Central memory CD4-positive, alpha-beta T cell (primary cell): ENCODE measurements at places on chromosomes 11 and 22.

- no peak for DNase-seq
Measured at GRCh38 chr11:62306227-62306626, 7.4 kb upstream of the SCGB1D4 start.

DNA sequence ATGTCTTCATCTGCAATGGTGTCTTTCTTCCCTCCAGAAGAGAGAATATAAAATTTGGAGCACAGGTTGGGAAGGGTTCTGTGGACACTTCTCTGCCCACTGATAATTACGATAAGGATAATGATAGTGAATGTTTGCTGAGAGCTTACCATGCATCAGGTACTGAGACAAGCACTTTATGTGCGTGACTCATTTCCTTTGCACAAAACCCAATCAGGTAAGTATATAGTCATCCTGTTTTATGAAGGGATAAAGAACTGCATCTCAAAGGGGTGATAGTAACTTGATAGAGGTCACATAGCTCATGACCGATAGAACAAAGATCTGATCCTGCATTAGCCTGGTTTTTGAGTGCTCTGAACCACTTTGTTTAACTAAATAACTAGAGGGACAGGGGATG is 9.4 kb downstream of the DRD2 start:
- DNase-seq: no peak

DNA sequence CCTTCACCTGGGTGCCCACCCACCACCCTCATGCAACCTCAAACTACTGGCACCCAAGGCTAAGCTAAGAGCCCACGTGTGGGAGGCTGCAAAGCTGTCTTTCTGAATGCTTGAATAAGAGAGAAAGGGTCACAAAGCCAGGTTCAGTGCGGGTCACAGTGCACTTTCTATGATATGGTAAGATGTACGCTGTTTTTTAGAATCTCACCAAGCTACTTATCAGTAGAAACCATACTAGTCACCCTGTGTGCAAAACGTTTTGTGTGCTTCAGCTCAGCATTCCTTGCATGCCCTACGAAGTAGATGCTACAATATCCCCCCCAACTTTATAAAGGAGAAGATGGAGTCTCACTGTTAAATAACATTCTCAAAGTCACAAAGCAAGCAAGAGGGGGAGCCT is 14.9 kb downstream of the P2RX3 start:
- DNase-seq: no peak

GRCh38 chr11:35330931-35331330 is 88.4 kb downstream of the SLC1A2 start:
- peak; percentile 75 for DNase-seq

- DNase-seq: no peak
Measured at GRCh38 chr11:2838091-2838490, 47.5 kb downstream of the CDKN1C start.

DNA sequence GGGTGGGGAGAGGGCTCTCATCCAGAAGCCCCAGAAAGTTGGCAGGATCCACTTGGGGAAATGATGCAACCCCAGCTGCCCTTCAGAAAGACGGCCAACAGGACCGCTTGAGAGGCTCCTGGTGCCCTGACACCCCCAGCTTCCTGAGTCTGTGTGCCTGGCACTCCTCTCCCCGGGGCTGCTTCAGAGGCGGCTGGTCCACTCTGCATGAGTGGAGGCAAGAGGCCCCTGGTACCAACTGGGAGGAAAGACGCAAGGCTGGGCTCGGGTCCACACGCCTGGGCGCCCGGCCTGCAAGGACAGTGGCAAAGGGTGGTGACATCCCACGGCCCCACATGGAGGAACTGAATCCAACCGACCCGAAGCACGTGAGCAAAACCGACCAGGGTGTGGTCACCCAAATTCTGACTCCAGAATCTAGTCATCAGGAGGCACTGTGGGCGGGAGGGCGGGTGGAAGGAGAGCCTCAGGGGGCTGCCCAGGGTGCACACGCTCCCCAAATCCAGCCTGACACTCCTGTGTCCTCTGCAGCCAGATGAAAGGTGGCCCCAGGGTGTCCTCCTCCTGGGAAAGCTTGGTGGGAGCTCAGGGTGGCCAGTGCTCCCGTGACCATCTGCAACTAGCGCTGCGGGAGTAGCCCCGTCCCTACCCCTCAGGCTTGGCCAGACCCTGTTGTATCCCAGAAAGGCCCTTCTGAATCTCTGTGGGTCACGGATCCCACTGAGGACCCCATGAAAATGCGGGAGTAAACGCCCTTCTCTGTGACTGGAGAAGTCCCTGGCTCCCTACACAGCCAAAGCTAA is 3.7 kb downstream of the RNH1 start:
- no peak for DNase-seq

DNA sequence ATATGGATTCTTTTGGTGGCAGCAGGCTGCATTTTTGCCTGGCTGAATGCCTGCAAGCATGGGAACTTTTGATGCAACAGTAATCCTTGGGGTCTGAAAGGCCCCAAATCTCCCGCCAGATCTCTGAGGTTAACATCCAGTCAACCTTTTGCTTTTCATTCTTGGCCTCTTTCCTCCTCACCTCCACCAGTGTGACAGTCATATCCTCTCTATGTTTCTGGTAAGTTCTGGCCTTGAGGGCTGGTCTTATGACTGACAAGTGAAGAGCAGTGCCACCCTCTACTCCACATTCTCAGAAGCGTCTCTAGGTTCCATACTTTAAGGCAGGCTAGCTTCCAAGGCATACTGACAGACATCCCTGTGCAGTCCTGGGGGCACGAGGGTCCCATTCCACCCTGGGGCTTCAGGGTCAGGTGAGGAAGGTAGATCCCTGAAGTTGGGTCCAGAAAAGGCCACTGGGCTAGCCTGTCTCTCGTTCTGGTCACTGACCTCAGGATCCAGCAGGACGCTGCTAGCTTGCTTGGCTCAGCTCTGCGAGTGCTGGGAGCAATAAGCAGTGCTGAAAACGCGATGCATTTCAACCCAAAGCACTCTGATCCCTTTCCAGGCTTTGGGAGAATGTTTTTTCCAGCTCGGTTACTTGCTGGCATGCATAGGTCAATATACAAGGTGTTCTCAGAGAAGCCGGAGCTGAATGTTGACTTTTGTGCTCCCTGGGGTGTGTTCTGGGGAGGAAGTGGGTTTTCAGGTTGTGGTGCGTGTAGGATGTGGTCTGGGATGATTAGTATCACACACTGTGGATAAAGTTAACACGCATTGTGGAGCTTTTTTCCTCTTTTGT is 75.2 kb downstream of the PTPRJ start:
- DNase-seq: peak; percentile 80

DNA sequence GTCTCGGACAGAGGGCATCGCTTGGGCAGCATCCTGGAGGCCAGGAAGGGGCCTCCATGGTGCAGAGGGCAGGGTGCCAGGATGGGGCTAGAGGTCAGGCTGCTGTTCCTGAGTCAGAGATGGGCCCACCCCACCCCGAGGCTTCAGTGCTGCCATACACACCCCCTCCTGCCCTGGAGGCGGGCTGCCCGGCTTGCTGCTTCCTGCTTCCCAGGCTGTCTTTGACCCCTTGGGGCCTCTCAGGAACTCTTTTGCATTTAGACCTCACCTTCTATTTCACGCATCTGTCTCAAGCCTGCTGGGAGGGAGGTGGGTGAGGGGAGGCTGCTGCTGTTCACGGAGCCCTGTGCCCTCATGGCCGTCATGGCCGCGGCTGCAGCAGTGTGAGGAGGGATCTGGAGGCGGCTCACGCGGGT is 6.6 kb upstream of the GRAMD4 start:
- DNase-seq: no peak

DNA sequence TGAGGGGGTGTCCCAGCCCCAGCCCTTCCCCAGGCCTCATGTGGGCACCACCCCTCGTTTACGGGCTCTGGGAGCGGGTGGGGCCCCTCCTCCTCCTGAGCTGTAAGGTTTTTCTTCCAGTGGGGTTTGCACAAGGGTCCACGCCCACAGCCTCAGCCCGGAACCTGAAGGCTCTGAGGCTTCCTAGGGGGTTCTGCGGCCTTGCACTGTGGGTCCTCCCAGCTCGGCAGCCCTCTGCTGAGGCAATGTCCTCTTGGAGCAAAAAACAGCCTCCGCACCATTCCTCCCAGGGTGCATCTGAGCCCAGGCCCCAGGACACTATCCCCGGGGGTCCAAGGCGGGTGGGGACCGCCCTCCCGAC is 14.1 kb downstream of the H19 start:
- no peak for DNase-seq

- DNase-seq: no peak
Measured at GRCh38 chr22:23837911-23838680, 710 bp downstream of the DERL3 start.

DNA sequence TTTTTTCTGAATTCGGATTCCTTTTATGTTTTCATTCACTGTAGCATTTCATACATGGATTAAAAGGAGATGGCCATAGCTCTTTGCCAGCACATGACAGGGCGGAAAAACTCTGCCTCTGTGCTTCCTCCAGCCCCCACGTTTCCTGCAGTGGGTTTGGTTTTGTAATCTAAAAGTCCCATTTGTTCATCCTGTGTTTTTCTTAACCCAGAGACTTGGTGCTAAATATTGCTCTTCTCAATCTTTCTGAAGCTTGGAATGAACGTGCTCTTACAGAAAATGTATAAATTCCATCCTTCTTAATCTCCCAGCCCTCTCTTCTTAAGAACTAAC is 89.9 kb downstream of the PPP6R3 start:
- DNase-seq: peak; percentile 6

DNA sequence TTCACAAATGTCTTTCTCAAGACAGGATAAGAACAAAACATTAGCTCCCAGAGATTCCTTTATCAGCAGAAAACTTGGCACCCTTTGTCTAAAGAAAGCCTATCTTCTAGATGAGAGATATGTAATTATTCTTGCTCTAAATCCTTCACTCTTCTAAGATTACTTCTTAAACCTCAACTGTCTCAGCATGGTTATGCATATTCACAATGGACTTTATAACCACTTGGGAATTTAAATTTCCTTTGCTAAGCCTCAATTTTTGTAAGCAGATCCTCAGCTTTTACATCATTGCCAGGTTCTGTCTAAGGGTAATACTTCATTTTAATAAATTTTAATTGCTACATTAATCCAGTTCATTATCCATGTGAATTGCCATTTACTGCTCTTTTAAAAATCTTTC is 433.6 kb upstream of the DDI1 start:
- no peak for DNase-seq

DNA sequence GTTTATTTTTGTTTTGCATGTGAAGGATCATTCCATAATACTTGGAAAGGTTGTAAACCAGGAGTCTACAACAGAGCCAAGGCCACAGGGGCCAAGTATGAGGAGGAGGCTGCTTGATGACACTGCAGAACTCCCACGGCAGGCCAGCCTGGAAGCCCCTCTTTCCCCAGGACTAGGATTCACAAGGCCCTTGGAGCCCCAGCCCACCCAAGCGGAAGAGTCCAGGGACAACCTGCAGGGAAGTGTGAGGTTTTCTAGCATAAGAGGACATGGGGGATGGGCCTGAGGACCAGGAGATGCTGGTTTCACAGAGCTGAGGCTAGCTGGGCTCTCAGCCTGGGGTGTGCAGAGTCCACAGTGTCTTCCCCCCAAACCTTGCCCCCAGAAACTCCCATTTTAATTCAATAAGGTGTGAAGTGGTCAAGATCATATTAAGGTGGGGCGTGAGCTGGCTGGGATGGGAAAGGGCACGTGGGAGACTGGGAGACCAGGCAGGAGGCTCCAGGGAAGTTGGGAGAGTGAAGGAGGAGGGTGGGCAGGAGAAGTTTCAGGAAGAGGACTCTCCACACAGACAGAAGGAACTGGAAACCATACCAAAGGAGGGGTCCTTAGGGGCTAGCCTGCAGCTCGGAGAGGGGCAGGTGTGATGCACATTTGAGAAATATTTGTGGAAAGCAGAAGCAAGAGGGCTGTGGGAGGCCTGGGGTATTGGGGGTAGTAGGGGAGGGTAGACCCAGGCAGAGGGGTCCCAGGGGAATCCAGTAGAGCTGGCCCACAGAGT is 12.4 kb downstream of the GNAZ start:
- no peak for DNase-seq

DNA sequence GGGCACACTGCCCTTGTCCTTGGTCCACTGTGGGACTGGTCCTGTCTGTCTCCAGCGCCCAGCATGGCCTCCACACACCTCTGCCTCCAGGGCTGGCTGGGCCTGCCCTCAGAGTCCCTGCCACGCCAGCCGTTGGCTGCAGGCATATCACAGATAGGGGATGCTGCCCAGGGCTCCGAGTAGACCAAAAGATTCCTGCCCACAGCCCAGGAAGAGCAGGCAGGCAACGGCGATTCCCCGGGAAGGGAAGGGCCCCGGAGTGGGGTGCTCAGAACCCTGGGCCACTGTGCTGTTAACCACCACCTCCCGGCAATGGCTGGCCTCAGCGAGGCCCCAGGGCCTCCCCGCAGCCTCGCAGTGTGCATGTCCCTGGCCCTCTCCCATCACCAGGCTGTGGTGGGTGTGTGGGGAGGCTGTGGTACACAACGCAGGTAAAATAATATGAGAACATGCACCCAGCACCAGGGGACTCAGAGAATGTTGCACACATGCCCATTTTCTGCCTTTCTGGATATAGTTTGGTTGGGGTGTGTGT is 2.2 kb downstream of the IFITM5 start:
- no peak for DNase-seq

DNA sequence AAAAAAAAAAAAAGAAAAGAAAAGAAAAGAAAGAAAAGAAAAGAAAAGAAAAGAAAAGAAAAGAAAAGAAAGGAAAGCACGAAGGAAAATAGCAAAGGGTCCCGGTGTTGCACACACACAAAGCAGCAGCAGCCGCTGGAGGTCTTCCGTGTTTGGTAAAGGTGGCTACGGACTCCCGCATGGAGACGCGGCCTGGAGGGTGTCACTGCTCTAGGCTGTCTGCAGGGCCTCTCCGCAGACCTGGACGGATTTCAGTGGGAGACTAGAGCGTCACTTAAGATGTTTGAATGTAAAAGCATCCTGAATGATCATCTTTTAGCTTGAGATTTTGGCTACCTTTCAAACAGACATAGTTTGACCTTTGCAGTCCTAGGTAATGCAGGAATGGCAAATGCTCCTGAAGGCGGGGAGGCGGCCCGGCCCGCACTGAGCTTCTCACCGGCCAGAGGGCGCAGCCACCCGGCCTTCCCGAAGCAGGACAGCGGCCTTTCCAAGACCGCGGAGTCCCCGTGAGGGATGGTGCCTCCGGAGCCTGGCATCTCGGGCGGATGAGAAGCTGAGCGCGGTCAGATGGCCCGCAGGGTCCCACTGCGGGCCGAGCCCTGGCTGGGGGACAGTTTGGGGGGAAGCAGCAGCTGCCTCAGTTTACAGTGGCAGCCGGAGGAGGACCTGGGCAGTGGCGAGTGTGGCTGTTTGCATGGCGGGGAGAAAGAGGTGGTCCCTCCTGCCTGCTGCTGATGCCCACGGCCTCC is 18.5 kb downstream of the KRTAP5-5 start:
- no peak for DNase-seq

DNA sequence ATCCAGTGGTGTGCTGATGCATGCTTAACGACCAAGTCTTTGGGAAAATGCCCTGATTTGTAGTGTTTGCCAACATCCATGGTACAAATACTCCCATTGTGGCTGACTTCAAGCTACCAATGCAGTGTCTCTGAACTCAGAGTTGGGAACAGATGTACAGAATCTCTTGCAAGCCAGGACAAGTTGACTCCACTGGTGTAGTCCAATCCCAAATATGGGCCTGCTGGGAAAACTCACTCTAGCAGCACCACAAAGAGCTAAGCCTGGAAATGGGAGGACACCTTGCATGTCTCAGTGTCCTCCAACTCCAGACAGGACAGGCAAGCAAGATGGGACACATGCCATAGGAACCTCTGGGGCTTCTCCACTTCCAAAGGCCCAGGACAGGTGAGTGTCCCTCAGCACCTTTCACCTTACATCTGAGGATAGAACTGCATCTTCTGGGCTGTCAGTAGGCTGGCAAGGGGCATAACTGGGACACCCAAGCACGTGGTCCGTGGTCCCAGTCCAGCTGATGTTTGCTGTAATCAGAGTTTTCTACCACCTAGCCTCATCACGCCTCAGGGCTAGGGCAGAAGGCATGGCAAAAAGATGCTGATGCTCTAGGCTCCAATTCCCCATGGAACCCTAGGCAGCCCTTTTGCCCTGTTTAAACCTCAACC is 6.5 kb downstream of the LMO1 start:
- no peak for DNase-seq
